ENCODE measurements at places on chromosomes 6 and 20.

DNA sequence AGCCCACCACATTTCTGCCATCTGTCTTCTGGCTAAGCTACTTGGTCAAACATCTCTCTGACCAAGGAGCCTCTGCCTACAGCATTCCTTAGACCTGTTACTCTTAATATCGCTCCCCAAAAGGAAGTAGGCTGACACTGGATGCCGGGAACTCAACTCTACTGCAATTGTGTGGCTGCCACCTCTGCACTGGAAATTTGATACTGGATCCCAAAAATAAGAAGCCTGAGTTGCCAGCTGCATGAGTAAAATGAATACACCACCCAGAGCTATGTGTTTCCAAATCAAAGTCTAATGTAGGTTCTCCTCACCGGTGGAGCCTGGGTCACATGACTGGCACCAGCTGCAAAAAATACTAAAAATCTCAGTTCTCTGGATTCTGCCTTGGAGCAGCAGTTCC, 36.9 kb downstream of the UNC5CL start:
- no peak for DNase-seq

- DNase-seq: no peak
These were observed 750.8 kb upstream of the SLC35B3 start for GRCh38 chr6:9186148-9186547.

DNA sequence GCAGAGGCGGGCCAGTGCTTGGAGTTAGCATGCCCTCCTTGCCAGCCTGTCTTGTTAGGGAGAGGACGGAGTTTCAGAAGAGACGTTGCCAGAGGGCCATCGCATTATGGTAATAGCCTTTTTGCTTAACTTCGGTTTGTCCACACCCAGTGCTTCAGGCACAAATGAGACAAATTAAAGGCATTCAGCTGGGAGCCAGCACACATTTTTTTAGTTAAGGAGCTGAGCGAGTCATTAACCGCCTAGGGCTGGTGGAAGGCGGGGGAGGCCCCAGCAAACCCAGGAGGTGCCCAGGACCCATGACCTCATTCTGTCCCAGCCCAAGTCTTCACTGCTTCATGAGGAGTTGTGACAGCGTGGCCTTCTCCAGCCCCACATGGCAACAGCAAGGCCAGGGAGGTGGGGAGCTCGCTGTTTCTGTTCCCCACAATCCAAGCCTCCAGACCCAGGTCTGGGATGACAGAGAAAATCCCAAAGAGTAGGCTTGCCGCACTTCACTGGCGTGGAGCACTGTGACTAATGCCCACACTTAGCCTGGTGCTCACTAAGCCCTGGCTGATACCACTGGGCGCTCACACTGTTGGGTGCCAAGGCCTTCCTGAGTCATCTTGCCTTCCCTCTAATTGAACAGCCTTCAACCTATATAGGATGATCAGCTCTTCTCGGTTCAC, 237.1 kb downstream of the ANKRD60 start:
- DNase-seq: no peak

- DNase-seq: no peak
These were observed 707.0 kb upstream of the NRSN1 start for GRCh38 chr6:23419046-23419445.

DNA sequence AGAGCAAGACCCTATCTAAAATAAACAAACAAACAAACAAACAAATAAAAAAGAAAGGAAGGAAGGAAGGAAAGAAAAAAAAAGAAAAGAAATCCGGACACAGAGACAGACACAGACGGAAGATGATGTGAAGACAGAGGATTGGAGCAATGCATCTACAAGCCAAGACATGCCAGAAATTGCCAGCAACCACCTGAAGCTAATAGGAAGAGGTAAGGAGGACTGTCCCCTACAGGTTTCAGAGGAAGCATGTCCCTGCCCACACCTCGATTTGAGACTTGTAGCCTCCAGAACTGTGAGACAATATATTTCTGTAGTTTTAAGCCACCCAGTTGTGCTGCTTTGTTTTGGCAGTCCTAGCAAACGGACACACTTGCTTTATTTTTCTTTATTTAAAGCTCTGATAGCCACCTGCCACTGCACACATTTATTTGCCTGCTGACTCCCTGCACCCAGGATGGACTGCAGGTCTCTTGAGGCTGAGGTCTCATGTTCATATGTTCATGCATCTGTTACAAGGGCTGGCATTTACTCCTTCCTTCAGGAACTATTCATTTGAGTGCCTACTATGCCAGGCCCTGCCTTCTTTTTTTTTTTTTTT, 20.7 kb upstream of the ZMYND8 start:
- DNase-seq: no peak

DNA sequence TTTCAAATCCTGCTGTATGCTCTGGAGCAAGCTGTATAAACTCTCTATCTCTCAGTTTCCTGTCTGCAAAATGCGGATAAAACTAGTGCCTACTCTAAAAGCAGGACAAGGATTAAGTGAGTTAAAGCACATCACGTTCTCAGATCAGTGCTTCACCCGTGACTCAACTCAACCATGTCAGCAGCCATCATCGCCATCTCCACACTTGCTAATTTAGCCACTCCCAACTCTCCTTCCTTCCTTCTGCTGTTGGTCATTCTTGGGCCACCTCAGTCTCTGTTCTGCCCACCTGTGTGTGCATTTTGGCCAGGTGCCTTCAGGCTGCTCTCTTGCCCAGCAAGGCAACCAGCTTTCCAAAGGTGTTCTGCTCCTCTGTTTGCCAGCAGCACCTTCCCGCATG, 260.0 kb upstream of the CDYL start:
- no peak for DNase-seq

GRCh38 chr6:134299236-134299635, 18.7 kb downstream of the SGK1 start:
- no peak for DNase-seq

DNA sequence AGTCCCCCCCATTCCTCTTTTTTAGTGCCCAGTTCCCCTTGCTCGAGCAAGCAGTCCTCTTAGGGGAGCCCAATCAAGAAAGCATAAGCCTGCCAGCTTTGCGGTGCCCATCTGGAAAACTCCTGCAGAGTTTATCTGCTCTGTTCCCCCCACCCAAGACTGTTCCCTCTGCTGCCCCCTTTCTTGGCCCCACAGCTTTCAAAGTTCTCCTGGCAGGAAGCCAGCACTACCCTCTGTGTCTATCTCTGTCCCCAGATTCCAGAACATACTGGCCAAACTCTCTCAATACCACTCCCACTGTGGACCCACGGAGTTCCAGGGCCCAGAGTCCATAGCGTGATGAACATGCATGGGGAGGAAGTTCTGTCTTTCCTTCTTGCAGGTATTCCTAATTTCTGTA, 55.4 kb downstream of the CRYBG1 start:
- DNase-seq: no peak

- DNase-seq: no peak
These were observed 141.1 kb upstream of the SLC24A3 start for GRCh38 chr20:19071446-19071725.

GRCh38 chr20:45330476-45330875, 17.7 kb downstream of the SDC4 start:
- no peak for DNase-seq

DNA sequence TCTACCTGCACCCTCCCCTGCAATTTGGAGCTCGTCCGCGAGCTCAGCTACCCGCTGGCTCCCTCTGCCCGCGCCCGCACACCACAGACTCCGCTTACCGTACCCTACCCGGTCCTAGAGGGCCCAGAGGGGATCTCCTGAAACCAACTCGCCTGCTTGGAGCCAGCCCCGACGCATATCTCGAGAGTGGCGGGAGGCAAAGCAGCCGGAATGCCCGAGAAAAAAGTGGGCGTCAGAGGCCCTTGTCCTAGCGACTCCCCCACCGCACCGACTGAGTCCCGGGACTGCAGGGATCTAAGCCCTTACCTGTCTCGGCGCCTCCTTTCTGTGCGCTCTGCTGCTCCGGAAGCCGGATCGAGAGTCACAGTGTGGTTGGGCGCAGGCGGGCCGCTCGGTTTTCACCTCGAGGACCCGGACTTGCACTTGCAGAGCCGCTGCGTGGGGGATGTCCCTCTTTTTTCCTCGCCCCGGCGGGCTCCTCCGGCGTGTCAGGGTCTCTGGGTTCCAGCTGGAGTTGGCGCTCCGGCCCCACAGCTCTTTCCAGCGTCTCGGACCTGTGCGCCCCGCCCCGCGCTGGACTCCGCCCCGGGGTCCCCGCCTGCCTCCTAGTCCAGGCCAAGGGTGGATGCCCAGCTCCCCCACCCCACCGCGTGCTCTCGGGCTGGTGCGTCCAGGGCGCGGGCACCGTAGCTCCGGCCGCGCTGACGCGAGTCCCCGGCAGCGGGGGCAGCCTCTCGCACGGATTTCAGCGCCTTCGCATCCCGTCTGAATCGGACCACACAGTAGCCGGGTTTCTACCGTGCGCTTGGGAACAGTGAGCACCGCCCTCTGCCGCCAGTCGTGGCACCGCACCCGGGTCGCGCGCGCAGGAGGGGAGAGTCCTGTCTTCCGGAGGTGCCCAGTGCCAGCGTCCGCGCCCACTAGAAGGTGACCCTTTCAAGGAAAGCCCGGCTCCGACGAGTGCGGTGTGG, at the start of gene PROKR2:
Gene PROKR2, minus strand, starts transcription at position 767 of the 971 bp plus-strand sequence. CDS start 2,585 bp downstream, outside the sequence.
- DNase-seq: no peak

- DNase-seq: no peak
These were observed 217.5 kb upstream of the TCF21 start for GRCh38 chr6:133671376-133671775.

- DNase-seq: no peak
These were observed 83.0 kb downstream of the SCAF8 start for GRCh38 chr6:154815938-154816820.
